EL (cell line): ENCODE measurements at places on chromosomes 5 and 9.

- no peak for DNase-seq
These were observed 269.0 kb downstream of the GADD45G start for GRCh38 chr9:89873801-89874200.

DNA sequence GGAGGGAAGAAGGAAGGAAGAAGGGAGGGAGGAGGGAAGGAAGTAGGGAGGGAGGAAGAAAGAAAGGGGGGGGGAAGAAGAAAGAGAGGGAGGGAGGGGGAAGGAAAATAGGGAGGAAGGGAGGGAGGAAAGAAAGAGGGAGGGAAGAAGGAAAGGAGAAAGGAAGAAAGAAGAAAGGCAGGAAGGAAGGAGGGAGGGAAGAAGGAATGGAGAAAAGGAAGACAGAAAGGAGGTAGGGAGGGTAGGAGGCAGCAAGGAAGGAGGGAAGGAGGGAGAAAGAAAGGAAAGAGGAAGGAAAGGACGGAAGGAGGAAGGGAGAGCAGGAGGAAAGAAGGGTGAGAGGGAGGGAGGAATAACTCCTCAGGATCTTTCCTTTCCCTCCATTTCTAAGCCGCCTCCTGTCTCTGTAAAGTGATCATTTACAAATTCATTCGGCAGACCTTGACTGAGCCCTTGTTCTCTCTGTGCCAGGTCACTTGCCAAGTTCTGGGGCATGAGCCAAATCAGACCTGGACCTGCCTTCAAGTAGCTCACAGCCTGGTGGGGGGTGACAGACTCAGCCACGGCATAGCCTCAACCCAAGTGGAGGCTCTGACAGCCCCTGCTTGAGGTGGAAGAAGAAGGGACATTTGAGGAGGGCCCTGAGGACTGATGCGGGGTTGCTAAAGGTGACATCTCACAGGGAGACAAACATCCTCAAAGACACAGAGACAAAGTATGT lies 69.0 kb upstream of the HRH2 start:
- DNase-seq = no peak

DNA sequence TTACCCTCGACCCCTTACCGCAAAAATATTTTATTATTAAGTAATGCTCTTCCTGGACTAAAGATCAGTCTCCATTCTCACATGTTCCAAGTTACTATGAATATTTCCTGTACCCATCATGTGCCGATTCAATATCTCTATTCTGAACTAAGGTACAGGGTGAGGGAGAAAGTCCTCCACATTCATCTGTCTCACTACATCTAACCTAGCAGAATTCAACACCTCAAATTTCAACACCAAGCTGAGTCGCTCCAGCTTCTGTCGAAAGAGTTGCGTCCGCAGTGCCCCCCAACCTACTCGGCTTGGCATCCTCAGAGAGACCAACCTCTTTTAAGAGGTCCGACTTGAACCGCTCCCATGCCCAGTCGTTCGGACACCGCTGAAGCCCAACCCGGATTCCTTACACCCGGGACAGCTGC lies 1.0 kb downstream of the CERT1 start:
- peak; percentile 51 for DNase-seq

- no peak for DNase-seq
These were observed 811.7 kb upstream of the WWC1 start for GRCh38 chr5:167479779-167480178.

GRCh38 chr9:107732781-107733522 lies 243.4 kb upstream of the KLF4 start:
- peak; percentile 81 for DNase-seq

DNA sequence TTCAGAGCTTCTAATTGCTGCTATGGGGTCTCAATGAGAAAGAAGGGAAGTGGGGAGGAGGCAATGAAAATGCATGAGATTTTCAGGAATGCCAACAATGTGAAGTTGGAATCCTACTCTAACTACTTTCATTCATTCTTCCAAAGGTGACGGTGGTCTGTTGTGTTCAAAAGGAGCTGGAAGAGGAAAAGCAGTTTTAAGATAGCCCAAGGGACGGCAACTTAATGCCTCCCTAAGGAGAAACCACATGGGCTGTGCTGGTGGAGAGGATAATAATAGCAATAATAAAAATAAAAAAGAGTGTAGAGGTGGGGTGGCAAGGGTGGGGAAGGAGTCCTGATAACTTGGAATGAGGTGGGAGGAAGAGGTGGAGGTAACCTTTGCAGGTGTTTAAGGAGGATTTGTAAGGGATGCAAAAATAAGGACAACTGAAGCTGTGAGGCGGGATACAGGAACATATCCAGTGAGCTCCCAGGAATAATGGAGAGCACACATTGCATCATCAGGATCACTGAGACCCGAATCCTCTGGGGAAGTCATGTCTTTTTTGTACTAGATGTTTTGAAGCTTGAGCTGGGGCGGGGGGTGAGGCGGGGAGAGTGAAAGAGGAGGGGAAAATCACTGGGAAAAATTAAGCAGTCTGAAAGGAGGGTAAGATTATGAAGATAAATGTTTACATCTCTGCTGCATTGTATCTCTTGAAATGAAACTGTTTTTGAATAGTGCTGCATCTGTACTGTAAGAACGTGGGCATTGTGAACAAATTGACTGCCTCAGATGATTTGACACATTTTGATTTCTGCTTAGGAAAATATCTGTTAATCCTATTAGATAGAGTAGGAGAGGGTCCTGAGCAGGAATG lies 120.1 kb upstream of the TMEM161B start:
- no peak for DNase-seq

DNA sequence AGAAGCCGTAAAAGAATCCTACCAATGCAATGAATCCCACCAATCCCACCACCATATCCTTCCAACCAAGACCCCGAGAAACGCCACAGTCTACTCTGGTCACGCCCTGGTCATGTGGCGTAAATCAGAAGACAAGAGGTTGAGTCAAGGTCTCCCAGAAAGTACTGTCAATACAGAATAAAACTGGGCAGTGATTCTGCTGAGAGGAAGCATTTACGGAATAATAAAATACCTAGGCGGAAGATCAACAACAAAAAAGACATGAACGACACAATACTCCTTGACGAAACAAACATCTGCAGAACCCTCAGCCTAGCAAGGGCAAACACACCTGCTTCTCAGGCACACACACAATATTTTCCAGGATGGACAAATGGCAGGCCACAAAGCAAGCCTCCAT lies 62.8 kb downstream of the GOLM1 start:
- no peak for DNase-seq

DNA sequence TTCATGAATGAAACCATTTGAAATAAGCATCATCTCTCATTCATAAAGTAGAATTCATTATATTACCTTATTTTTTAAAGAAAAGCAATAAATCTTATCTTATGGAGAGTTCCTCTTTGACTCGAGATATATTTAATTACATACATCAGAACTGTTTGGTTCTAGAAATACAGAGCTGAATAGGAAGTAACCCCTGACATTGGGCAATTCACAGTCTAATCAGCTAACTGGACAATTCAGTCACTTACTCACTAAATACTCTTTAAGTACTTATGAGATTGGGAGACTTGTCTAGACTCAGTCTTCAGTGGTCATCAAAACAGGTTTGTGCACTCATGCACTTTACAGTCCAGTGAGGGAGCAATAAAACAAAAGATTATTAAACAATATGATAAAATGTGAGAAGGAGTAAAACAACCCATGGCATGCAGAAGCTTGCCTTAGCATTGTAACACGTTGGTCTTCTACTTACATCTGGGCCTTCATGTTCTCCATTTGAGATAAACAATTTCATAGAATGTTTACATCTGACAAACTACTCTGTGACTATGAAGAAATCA lies 11.5 kb upstream of the FBXO38 start:
- DNase-seq = no peak

- DNase-seq = no peak
These were observed 64.1 kb downstream of the GPR21 start for GRCh38 chr9:123097430-123098095.

GRCh38 chr9:6384732-6385131 lies 28.3 kb upstream of the UHRF2 start:
- DNase-seq = no peak

DNA sequence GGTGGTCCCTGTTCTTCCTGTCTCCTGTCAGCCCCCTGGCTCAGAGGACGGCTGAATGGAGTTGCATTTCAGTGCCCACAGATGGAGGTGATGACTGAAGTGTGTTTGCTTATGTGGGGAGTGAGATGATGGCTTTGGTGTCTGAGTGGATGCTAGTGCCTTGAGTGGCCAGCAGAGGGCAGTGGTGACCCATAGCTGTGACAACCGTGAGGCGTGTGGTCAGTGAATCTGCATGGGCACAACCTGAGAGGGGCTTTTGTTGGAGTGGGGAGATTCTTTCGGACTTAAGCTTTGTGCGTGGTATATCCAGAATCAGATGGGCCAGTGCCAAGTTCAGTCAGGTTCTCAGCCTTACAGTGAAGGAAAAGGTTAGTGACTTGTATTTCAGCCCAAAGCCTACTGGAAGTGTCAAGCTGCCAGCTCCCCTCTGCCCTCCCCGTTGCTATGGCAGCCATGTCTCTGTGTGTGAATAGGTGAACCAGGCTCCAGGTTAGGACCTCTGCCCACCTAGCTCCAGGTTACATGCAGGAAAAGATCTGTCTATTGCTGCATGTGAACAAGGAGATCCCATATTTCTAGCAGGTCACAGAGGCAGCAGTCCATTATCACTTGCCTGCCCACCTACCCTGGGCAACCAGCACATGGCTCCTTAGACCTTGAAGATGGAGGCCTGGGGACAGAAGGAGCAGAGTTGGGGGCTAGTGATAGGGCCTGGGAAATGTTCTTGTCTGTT lies 14.7 kb upstream of the CXXC5 start:
- DNase-seq = peak; percentile 75

DNA sequence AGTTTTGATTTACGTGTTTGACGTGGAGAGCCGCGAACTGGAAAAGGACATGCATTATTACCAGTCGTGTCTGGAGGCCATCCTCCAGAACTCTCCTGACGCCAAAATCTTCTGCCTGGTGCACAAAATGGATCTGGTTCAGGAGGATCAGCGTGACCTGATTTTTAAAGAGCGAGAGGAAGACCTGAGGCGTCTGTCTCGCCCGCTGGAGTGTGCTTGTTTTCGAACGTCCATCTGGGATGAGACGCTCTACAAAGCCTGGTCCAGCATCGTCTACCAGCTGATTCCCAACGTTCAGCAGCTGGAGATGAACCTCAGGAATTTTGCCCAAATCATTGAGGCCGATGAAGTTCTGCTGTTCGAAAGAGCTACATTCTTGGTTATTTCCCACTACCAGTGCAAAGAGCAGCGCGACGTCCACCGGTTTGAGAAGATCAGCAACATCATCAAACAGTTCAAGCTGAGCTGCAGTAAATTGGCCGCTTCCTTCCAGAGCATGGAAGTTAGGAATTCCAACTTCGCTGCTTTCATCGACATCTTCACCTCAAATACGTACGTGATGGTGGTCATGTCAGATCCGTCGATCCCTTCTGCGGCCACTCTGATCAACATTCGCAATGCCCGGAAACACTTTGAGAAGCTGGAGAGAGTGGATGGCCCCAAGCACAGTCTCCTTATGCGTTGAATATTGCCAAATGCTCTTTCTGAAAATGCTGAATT lies 850 bp downstream of the RRAGA start:
- peak; percentile 61 for DNase-seq
